ENCODE measurements at places on chromosomes 7 and 10.

DNA sequence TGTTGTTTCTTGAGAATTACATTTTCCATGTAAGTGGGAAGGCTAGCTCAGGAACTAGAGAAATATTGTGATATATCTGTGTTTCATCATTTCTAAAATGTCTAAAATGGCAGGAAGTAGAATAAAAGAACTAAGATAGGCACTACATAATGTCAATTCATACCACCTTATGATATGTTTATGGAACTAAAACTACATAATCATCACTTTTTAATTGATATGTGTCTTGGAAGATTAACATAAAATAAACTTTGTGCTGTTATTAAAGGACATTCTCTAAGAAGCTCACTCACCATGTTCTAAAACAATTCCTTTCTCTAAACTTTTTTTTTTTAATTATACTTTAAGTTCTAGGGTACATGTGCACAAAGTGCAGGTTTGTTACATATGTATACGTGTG lies 83.5 kb upstream of the TAS2R16 start:
- DNase-seq = no peak

DNA sequence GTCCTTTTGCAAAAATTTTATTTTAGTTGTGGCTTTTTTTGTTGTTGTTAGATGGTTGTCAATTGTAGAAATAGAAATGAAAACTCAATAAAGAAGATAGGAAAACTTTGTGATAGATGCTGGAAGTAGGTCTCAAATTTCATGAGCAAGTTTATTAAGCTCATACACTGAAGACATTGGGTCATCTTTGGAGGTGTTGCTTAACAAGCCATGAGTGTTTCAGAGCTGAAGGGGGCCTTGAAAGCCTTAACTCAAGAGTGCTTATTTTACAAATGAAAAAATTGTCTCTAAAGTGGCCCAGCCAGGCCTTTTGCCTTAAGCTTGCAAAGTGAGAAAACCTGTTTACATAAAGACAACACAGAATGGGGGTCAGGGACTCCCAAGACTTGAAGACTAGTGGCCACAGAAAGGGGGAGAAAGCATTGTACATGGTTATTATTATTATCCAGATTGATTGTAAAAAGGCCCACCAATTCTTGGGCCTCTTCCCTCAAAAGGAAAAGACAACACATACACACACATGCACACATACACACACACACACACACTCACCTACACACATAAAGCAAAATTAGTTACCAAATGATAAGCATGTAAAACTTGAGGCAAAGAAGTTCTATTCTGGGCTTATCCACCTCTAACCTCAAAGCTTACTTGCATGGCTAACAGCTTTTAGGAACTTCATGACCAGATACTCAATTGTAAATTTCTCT lies 49.7 kb upstream of the GLCCI1 start:
- no peak for DNase-seq

DNA sequence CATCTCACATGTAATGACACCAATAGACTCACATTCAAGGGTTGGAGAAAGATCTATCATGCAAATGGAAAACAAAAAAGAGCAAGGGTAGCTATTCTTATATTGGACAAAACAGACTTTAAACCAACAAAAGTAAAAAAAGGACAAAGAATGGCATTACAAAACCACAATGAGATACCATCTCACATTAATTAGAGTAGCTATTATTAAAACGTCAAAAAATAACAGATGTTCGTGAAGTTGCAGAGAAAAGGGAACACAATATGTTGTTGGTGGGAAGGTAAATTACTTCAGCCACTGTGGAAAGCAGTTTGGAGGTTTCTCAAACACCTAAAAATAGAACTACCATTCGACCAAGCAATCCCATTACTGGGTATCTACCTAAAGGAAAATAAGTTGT lies 197.0 kb downstream of the SNX13 start:
- DNase-seq = no peak

- DNase-seq = peak; percentile 88
Measured at GRCh38 chr7:29102558-29103151, 43.7 kb downstream of the CPVL start.

DNA sequence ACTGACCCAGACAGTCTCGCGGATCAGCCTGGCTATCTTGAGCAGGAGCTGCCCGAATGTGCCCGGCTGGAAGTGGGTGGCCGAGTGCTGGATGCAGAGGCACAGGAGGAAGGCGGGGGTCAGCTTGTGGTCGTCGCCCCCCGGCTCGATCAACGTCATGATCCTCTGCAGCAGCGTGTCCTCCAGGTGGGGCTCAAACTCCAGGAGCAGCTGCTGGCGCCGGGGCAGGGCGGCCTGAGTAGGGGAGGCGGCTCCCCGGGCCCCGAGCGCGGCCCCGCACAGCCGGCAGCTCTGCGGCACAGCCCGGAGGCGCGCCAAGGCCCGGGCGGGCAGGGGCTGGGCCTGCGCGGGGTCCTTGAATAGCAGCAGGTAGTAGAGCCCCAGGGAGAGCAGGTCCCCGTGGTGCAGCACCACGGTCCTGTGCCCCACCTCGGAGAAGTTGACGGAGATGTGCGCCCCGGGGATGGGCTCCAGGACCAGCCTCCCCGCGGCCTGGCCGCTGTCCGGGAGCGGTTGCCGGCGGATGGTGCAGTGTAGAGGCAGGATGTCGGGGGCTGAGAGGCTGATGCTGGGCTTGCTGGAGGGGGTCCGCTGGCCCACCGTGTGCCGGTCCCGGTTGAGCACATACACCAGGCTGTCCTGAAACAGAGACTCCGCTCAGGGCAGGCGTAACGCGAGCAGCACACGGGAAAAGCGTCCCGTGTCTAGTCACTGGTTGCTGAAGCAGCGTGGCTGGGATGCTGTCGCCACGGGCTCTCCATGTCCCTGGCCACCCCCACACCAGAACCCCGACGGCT lies 27.0 kb downstream of the PAPOLB start:
- no peak for DNase-seq

DNA sequence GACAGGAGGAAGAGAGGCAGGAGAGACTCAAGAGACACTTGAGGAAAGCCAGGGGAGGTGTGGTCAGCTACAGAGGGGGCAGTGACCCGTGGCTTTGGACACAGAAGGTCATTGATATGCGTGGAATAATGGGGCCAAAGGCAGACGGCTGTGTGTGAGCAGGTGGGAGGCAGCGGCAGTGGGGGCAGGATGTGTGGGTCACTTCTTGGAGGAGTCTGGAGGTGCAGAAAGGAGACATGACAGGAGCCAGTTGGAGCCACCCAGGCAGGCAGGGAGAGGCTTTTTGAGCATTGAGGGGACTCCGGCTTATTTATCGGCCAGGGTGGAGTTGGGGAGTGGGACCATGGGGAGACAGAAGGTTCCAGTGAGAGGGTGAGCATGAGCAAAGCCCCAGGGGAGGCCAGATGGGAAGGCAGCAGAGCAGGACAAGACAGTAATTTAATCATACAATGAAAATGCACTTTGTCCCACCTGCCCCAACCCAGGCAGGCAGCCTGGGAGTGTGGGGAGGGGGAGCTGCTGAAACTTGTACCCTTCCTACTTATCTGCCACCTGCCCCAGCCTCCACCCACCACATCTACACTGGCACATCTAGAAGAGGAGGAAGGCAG lies 5.0 kb downstream of the LDB3 start:
- DNase-seq = no peak

GRCh38 chr10:85922356-85923129 lies 444.1 kb downstream of the GRID1 start:
- DNase-seq = no peak

DNA sequence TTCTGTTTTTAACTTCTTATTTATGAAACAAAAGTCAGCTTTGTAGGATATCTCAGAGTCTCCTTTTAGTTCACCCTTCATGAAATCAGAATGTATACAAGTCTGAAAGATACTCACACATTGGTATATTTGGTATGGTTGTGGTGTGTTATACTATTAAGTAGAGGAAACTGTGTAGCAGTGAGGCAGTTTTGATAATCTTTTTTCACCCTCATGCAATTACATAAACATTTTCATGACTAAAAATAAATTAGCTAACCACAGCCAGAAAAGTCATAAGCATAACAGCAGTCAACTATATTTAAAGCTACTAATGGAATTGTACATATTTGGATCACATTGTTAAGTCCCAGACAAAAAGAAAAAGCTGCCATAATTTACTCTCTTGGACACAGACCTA lies 62.1 kb downstream of the FAM185A start:
- DNase-seq = no peak

DNA sequence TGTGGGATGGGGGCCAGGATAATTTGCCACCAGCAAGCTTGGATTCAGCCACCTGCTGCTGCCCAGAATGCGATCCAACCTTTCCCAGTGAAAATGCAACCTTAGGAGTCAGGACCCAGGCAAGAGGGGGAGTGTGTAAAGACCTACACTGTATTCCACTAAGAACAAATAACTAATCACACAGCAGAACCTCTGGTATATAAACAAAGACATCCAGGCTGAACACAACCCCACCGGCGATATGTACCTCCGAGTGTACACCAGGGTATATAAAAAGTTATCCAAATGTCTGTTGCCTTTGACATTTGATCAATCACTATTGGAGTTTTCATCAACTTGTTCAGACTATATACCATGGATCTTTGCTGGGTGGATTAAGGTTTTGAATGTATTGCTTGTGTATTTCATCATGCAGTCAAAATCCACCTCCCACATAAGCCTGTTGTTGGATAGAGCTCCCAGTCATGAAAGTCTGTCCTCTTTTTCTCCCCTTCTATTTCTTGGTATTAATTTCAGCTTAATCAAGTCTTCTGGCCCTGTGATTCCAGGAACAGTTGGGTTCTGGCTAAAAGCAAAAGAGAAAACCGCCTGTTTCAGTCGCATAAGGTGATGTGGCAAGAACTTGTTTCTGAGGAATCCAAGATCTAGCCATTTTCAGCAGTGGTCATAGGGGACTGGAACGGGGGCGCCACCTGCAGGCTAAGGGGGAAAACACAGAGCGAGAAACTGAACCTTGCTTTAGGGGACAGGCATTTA lies 290.7 kb downstream of the CCDC3 start:
- peak; percentile 84 for DNase-seq

- no peak for DNase-seq
Measured at GRCh38 chr7:106878748-106879439, 13.8 kb downstream of the PIK3CG start.

DNA sequence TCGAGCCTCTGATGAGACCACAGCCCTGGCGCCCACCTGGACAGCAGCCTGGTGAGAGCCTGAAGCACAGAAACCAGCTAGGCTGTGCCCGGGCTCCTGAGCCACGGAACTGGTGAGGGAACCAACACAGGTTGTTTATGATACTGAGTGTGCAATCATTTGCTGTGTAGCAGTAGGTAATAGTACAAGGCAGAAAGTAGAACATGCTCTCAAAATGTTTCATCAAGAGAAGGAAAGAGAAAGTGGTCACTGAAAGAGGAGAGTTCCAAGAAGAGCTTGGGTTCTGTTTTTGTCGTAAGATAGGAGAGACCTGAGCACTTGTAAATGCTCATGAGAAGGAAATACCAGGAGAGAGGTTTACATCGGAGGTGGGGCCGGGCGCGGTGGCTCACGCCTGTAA lies 208.2 kb downstream of the FAM107B start:
- DNase-seq = no peak

DNA sequence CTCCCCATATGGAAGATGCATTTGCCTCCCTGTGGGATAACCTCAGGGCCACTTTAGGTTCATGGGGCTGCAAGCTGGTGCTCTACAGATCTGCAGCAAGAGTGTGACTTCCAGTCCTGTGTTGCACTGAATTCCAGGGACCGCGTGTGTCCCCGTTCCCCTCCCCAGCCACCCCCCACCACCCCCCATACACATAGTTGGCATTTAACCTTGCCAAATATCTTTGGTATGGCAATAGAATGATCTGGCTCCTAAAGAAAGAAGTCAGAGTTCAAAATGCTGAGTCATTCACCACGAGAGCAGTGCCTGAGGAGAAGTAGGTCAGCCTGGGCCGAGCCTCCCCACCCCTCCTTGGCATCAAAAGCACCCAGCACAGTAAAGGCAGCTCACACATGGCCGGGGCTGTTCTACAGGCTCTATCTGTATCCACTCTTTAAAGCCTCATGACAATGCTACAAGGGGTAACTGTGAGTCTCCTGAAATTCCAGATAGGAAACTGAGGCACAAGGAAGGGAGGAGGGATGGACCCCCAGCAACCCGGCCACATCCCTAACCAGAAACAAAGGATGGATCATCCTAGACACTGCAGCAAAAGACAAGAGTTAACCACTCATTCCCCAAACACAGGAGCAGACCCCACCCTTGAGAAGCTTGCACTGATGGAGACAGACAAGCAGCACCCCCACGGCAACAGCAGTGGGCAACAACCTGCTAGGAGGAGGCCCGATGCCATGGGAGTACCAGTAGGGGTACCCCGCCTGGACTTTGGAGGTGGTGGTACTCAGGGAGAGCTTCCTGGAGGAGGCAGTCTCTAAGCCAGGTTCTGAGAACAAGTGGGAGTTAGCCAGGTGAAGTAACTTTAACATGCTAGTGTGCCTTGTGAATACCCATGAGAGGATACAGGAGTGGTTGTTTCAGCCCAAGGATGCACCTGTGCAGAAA lies 70.3 kb upstream of the NANOS1 start:
- DNase-seq = peak; percentile 80

GRCh38 chr10:72816565-72816964 lies 77.0 kb upstream of the OIT3 start:
- DNase-seq = no peak

GRCh38 chr10:82558014-82558607 lies 683.1 kb downstream of the NRG3 start:
- DNase-seq = no peak

DNA sequence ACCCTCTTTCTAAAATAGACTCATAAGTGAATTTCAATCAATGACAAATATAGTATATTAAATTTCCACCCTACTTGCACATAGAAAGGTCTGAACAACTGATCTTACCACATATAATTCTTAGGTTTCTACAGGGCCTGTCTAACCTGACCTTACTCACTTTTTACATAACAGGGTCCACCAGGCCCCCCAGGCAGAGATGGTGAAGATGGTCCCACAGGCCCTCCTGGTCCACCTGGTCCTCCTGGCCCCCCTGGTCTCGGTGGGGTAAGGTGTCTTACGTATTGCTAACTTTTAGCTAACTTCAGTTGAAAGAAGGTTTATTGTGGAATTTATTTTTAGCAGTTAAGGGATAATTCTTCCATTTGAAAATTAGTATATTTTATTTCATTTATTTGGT lies 5.3 kb downstream of the COL1A2 start:
- no peak for DNase-seq

DNA sequence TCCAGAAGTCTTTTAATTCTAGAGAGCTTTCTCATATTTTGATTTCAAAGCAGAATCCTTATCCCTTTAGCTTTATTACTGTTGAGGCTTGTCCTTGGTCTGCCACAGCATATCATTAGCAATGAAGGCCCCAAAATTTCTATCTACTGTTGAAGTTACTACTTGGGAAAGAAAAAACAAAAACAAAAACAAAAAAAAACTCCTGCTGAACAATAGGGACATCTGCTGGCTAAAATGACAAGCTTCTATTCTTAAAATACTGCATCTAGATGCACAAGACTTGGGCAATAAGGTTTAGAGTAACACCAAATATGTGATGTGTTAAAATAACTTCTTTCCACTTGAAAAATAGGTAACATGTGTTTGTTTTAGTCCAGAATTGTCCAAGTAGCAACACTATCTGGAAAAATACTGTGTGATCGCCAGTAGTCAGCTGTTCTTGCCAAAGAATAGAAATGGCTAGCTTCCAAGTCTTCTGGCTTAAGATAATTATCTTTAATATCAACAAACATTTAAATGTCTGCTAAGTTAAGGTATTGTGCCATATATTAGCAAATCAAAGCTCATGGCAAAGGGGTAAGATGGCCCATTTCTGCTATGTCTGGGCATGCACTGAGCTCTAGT lies 3.8 kb upstream of the DMTF1 start:
- DNase-seq = peak; percentile 61

- DNase-seq = no peak
Measured at GRCh38 chr7:77674878-77675277, 21.4 kb upstream of the RSBN1L start.
